Sciatic nerve (tissue), 2 donors: ENCODE measurements at places on chromosomes 1 and 21. TPM values are rescaled to one million over a fixed set of nuclear protein-coding genes. Genes with fewer than 3 reads are reported as not detected.

CKS1B gene
- total RNA-seq: 31.7 TPM

FAM72A gene
- total RNA-seq: 4.2 TPM

TRIM67 gene
- total RNA-seq: 0.04 TPM

ADGRB2 gene
- total RNA-seq: 5.2 TPM

LORICRIN gene
- not detected for total RNA-seq

HJV gene
- total RNA-seq: not detected

S100A14 gene
- total RNA-seq: 0.49 TPM

MRPS15 gene
- total RNA-seq: 41.5 TPM
